HCEC 1CT (cell line): ENCODE measurements at places on chromosomes 7 and 10.

GRCh38 chr10:8033812-8034465, 20.5 kb upstream of the GATA3 start:
- no peak for DNase-seq

- DNase-seq, result no peak
Observed at GRCh38 chr10:4315551-4315950, 510.5 kb upstream of the AKR1E2 start.

- no peak for DNase-seq
Observed at GRCh38 chr7:146661435-146661834, 544.8 kb downstream of the CNTNAP2 start.

DNA sequence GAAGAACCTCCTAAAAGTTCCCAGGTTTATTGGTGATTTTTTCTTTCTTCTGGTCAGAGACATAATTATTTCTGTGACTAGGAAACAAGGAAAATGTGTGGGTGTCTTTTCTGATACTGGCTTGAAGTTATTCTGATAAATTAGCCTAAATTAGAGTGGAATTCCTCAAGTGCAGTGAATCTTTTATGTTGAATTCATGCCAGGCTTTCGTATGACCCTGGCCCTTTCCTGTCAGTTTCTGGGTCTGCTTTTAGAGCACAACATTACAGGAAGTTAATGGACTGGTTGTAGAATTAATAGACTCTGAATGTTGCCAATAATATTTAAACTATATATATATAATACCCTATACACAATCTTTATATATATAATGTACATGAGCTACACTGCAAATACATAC, 230.6 kb upstream of the KIAA1217 start:
- no peak for DNase-seq

- no peak for DNase-seq
Observed at GRCh38 chr7:112395893-112396292, 54.4 kb upstream of the IFRD1 start.

DNA sequence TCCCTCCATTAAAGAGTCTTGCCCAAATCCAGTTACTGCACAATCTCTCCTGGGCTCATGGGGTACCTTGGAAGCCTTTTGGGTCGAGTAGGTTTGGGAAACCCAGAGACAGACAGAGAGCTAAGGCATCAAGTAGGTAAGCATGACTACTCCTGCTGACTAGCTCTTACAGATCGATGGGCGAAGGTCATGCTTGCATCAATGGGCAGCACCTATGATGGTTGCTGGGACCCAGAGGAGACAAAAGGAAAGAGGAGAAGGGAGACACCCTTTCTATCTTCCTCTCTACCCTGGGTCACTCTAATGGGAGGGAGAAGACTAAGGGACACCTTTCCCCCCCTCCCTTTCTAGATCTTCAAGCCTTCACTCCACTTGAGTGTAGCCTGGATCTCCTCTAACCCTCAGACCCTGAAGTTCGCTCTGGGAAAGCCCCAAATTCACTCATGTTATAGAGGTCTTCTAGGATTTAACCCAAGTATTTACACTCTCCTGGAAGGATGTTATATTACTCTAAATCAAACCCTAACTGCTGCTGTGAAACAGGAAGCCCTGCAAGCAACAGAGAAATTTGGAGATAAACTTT, 31.6 kb upstream of the ZNF746 start:
- no peak for DNase-seq

GRCh38 chr7:31126976-31127375, 74.9 kb downstream of the ADCYAP1R1 start:
- peak; percentile 2 for DNase-seq

GRCh38 chr10:20100171-20100570, 283.9 kb downstream of the PLXDC2 start:
- no peak for DNase-seq

DNA sequence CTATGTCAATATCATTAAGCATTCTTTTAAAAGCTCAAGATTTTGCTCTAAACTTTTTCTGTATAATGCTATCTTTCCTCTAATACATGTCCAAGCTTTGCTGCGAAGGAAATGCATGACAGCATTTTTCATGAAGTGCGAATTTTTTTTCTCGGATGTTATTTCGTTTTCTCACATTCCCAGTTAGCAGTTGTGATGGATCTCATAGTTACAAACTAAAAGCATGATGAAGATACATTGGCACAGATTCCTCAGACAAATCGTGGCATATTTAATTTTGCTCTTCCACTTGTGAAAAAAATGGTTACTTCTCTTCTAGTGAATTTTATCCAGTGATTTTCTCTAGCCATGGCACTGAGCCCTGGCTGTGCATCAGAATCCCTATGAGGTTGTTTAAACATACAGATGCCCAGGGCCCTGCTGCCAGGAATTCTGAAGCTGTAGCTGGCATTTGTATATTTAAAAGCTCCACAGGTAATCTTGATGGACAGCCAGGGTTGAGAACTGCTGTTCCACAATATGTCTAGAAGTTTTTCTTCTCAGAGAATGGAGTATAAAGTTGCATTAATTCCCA, 299.8 kb upstream of the NEBL start:
- no peak for DNase-seq

DNA sequence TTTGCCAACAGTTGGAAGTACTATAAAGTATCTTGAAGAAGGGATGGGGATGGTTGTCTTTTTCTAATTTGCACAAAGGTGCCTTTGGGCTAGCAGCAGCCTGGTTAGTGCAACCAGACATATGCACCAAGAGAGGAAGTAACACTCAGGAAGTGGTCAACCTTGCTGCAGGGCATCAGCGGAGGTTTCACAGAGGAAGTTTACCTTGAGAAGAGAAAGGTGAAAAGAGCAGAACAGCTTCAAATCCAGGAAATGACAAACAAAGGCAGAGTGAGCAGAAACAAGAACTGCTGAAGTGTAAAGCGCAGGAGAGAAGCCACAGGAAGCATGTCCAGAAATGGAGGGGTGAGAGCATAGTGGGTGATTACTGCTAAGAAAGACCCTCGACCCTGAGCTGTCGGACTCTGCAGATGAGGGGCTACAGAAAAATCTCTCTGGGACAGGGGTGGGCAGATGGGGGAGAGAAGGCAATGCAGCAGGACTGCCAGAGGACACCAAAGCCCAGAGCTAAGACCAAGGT, 66.9 kb downstream of the STK17A start:
- DNase-seq, result peak; percentile 40

- no peak for DNase-seq
Observed at GRCh38 chr7:106285855-106286492, 1.2 kb upstream of the NAMPT start.

DNA sequence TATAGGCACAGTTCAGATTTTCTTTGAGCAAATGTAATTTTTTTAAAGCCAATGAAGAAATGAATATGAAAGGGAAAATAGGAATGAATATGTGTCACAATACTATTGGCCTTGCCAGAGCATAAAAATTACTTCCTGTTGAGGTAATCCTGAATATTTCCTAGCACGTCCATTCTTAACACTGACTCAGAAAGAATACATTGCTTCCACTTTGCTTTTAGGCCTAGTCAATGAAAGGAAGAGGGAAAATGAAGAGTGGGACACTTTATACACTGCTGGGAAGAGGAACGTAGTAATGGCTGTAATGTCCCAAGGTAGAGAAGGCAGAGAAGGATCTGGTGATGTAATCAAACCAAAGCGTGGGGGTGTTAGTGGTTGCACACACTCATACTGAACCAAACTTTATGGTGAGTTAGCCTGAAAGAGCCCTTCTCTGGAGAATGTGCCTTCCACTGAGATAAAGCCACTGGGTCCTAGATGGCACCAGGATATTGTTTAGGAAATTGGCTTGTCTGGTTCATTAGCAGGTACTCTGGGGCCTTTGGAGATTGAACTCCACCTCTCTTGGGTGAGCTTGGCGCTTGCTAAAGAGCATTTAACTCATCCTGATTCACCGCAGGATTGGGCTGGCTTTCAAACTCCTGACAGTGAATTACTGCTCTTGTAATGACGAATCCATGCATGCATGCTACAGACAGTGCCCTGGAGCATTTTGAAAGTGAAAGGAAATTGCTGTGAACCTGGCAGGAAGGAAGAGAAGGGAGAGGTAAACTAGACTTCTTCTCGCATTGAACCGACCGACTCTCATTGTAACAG, 254.9 kb downstream of the KIAA1217 start:
- peak; percentile 84 for DNase-seq

DNA sequence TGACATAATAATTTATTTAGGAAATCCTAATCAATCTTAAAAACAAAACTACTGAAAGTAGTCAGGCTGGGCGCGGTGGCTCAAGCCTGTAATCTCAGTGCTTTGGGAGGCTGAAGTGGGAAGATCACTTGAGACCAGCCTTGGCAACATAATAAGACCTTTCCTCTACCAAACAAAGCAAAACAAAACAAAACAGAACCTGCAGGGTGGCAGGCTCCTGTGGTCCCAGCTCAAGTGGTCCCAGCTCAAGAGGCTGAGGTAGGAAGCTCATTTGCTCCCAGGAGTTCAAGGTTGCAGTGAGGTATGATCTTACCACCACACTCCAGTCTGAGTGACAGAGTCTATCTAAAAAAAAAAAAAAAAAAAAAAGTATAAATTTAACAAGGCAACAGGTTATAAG, 748.0 kb downstream of the CNTNAP2 start:
- no peak for DNase-seq

DNA sequence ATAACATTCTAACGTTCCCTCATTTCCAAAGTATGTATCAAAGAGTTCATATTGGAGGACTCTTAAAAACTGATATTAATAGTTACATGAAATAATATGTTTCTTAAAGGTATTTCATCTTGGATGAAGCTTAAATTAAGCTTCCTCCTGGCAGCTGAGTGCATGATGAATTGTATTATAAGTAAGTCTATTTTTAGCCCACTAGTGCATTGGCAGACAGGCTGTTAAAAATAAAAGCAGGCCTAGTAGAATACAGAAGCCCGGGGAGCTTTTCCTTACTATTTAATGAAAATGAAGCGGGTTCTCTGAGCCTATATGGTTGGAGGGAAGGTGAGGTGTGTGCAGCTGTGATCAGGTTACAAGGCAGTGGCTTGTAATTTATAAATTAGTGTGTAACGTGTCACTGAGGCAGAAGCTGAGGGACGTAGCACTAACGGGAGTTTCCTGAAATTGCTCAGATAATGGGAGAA, 130.7 kb upstream of the KMT2E start:
- no peak for DNase-seq

- DNase-seq, result no peak
Observed at GRCh38 chr10:132390170-132390920, 6.7 kb upstream of the PWWP2B start.
